Mesothelial cell of epicardium (in vitro differentiated cells): ENCODE measurements at places on chromosomes 5 and 9.

DNA sequence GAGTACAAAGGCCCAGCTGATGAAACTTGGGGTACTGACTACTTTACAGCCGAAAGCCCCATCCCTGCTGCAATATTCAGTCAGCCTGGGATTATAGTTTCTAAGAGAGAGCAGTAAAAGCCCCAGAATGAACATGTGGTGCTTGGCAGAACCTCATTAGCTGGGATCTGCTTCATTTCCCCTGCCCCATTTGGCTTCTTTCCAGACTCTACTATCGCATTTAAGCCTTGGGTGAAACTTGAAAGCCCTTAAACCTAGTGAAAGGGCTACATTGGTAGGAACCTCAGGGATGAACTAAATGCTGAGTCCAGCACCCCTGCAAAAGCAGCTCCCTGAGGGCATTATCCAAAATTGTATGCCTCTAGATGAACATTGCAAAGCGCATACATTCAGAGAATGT is 631.1 kb downstream of the ACTL7B start:
- no peak for DNase-seq

GRCh38 chr5:62814991-62815390 is 236.4 kb downstream of the LRRC70 start:
- DNase-seq, result no peak

GRCh38 chr5:85170183-85170582 is 785.5 kb upstream of the EDIL3 start:
- DNase-seq, result no peak

GRCh38 chr5:154110107-154110453 is 71.3 kb downstream of the MFAP3 start:
- no peak for DNase-seq

DNA sequence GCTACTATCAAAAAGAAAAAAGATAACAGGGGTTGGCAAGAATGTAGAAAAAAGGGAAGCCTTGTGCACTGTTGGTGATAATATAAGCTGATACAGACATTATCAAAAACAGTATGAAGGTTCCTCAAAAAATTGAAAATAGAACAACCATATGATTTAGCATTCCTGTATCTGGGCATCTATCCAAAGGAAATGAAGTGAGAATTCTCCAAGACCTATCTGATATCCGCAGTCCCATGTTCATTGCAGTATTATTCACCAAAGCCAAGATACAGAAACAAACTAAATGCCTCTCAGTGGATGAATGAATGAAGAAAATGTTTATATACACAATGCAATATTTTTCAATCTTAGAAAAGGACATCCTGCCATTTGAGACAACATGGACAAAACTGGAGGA is 1943.3 kb downstream of the MAT2B start:
- no peak for DNase-seq
